ENCODE measurements at places on chromosomes 1 and 21. TPM values are rescaled to one million over a fixed set of nuclear protein-coding genes. Genes with fewer than 3 reads are reported as not detected.

DNA sequence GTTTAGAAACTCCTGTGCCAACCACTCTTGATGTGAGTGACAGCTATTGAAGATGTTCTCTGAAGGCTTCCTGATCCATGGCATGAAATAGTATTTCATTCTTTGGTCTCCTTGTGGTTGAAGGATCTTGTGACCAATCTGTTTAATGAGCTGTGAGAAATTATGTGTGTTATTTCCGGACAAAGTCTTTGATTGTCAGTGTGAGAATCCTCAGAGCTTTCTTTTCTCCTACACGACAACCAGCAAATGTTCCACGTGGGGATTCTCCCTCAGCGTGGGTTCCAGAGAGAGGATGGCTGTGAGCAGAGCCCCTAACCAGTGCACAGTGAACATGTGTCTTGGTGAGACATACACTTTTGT is 45.0 kb upstream of the HOOK1 start:
- no peak overlapping the region for H3K27ac ChIP-seq
- no peaks in the 10 kb centered on the region for H3K27me3 ChIP-seq
- no peak overlapping the region for H3K4me3 ChIP-seq
- no peak for DNase-seq
- peaks cover 51% of the 10 kb centered on the region for H3K4me1 ChIP-seq

GRCh38 chr1:170698301-170699275 is 34.7 kb downstream of the PRRX1 start:
- H3K4me1 ChIP-seq, result peaks cover 52% of the 10 kb centered on the region
- H3K4me3 ChIP-seq, result no peak overlapping the region
- no peaks in the 10 kb centered on the region for H3K36me3 ChIP-seq
- peak overlapping the region; percentile 74 for H3K27ac ChIP-seq
- H3K27me3 ChIP-seq, result no peaks in the 10 kb centered on the region
- no peak for DNase-seq

GRCh38 chr21:46545363-46545762 is 59.5 kb downstream of the S100B start:
- H3K4me3 ChIP-seq, result no peak overlapping the region
- peaks cover 40% of the 10 kb centered on the region for H3K36me3 ChIP-seq
- no peaks in the 10 kb centered on the region for H3K27me3 ChIP-seq
- H3K27ac ChIP-seq, result no peak overlapping the region
- H3K4me1 ChIP-seq, result no peaks in the 10 kb centered on the region
- no peak for DNase-seq

GRCh38 chr1:83950106-83950661 is 48.7 kb downstream of the TTLL7 start:
- H3K27me3 ChIP-seq, result no peaks in the 10 kb centered on the region
- DNase-seq, result no peak
- no peak overlapping the region for H3K27ac ChIP-seq
- H3K4me3 ChIP-seq, result no peak overlapping the region
- H3K36me3 ChIP-seq, result no peaks in the 10 kb centered on the region

The CSRP1 gene
- 10.4 TPM for total RNA-seq
